ENCODE measurements at places on chromosomes 13 and 19. TPM values are rescaled to one million over a fixed set of nuclear protein-coding genes. Genes with fewer than 3 reads are reported as not detected.

GRCh38 chr19:15304140-15304705 lies 28.1 kb downstream of the BRD4 start:
- peak; percentile 67 for DNase-seq

- no peak for DNase-seq
These were observed 49.1 kb upstream of the SOX21 start for GRCh38 chr13:94761407-94761806.

DNA sequence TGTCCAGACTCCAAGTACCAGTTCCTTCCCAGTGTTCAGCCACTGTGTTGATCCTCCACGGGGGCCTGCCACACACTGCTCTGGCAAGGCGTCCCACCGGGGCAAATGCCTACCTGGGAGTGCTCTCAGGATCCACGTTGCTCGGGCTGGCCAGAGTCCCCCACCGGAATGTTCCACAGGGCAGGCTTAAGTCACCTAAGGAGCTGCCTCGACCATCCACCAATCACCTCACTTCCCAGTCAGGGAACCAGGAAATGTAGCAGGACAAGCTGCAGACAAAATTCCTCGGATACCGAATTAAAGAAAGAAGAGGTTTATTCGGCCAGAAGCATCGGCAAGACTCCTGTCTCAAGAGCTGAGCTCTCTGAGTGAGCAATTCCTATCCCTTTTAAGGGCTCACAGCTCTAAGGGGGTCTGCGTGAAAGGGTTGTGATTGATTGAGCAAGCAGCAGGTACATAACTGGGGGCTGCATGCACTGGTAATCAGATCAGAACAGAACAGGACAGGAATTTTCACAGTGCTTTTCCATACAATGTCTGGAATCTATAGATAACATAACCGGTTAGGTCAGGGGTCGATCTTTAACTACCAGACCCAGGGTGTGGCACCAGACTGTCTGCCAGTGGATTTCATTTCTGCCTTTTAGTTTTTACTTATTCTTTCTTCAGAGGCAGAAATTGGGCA lies 56.9 kb upstream of the EDNRB start:
- no peak for DNase-seq

RGL3 gene
- total RNA-seq: 8.6 TPM

DNA sequence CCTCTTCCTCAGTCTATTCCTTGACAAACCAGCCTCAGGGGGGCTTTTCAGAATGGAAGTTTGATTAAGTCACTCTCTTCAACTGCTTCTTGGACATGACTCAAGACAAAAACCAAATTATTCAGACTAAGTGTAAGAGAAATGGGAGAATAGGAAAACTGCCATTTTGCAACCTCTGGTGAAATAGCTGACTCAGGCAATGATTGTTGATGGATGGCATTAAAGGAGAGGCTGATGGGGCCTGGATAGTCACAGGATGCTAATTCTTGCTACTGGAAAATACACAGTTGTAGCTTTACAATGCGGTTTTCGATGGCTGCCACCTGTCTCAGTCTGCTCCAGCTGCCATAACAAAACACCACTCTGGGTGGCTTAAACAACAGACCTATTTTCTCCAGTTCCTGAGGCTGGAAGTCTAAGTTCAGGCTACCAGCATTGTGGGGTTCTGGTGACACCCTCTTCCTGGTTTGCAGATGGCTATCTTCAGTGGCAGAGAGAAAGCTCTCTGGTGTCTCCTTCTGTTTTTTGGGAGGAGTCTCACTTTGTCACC lies 6.1 kb downstream of the NOSIP start:
- no peak for DNase-seq
